ENCODE measurements at places on chromosomes 5 and 9.

DNA sequence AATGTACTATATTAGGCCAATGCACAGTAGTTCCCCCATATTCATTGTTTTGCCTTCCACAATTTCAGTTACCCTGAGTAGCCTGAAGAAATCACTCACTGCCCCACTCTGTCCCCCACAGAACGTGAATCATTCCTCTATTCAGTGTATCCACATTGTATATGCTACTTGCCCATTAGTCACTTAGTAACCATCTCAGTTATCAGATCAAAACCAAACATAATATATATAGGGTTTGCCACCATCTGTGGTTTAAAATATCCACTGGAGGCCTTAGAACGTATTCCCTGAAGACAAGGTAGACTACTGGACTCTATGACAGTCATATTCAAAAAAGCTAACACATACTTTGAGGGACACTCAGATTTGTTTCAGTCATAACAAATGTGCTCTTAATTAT is 465.7 kb upstream of the RGMB start:
- no peak for DNase-seq

- DNase-seq, result no peak
Observed at GRCh38 chr5:179228341-179229121, 116.7 kb downstream of the ADAMTS2 start.

- no peak for DNase-seq
Observed at GRCh38 chr5:78345485-78345884, 14.9 kb upstream of the SCAMP1 start.

DNA sequence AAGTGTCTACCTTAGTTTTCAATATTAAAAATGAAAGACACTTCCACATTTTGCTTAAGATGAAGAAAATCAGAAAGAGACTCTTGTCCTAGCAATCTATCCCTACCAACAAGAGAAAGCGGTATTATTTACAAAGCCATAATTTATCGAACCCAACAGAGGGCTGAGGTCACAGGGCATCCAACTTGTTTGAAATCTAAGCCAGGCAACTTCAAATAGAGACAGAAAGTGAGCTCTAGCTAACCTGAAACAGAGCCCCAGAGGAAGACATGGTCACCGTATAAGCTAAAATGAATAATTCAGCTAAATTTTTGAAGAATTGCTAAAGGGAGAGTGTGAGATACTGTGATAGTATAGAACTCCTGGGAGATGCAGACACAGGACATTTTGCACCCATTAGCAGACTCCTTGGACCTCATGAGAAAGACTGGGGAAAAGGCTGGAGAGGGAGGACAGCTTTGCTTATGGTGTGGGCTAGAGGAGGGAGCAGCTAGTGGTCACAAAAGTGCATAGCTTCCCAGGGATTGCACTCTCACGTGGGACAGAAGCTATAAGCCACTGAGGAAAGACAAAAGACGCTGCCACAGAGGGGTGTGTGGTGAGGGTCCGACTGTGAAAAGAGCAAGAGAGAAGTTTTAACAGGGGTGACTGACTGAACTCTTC is 624.2 kb upstream of the GRIN3A start:
- DNase-seq, result no peak

DNA sequence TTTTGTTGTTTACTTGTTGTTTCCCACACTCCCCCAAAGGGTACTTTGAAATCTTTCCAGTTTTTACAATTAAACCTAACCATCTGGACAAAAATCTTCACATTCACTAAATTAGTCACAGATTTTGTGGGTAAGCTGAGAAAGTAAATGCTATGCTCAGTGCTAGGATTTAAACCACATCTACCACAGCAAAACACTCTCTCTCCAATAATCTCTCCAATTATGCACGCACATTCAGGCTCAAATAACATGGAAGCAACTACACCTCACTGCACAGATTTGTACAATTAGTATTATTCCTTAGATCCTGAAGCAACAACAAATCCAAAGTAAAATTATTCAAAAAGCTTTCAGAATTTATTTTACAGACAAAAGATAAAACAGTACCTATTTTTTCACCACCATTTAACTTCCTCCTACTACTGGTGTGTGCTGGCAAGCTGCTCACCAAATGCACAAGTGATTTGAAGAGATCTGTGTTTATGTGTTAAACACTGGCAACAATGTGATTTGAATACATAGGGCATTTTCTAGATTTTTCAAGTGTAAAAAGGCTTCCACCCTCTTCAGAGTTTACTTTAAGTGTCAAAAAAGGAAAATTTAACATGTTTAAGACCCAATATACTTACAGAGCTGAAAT is 16.6 kb downstream of the ZNF608 start:
- no peak for DNase-seq

GRCh38 chr5:65480306-65480865 is 1.3 kb downstream of the ADAMTS6 start:
- DNase-seq, result peak; percentile 34

DNA sequence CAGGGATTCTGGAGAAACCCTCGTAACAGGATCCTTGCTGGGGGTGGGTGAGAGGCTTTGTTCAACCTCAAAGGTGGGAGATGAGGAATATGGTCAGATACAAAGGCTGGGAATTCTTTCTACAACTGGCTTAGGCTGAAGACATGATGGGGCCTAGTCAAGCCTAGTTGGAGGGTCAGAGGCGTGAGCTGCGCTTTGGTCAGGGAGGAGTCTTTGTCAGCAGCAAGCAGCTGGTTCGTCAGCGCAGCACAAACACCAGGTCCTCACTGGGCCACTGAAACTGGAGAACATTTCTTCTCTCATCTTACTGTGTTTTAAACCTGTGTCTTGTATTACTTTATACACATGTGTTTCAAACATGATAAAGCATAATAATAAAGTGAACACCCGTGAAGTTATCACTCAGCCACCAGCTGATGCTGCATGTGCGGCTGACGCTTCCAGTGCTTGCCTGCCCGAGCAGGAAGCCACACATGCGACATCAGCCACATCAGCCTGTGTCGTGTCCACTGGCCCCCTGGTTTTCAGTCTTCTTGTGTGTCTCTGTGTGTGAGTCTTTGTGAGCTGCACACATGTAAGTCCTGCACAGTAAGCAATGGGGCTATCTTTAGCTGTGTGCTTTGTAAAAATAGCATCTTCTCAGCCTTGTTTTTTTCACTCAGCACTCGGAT is 81.5 kb downstream of the WNK2 start:
- DNase-seq, result no peak

- peak; percentile 50 for DNase-seq
Observed at GRCh38 chr9:34985311-34985899, 4.1 kb upstream of the DNAJB5 start.

DNA sequence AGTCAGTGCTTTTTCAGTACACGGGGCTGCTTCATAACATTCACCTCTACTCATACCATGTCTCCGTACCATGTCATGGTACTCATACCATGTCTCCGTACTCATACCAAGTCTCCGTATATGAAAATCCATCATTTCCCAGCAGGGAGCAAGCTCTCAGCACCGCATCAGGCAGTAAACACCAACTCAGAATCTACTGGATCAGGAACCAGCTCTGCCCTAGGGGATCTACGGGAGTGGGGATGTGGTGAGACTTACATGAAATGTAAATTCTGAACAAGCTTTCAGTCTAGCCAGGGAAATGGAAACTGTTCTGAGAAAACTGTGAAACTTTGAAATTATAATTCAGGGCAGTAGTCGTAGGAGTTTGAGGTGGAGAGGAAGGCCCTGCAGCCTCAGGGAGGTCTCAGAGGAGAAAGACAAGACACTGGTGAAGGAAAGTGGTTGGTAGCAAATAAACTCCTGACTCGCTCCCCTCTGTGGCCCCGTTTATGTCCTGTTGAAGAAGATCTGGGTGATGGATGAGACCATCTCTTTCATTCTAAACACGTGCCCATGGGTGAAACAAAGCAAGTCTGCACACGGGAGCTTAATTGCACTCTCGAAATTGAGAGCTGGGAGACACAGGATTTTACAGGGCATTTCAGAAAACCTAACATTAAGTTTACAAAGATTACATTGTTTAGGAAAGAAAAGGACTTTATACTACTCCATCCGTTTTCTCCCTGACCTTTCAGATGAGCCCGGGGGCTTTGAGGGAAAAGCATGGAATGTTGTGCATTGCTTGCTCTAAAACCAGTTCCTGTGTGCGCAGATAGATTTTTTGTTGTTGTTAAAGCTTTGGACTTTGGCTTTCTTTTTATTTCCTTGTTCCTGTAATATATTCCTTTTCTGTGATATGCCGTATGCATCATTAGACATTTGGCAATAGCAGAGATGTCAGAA is 26.8 kb downstream of the ACTBL2 start:
- DNase-seq, result no peak

GRCh38 chr5:56561-57290 is 35.2 kb upstream of the PLEKHG4B start:
- no peak for DNase-seq

- no peak for DNase-seq
Observed at GRCh38 chr5:68456756-68457217, 241.2 kb downstream of the PIK3R1 start.

- DNase-seq, result no peak
Observed at GRCh38 chr9:89625721-89626687, 21.2 kb downstream of the GADD45G start.

DNA sequence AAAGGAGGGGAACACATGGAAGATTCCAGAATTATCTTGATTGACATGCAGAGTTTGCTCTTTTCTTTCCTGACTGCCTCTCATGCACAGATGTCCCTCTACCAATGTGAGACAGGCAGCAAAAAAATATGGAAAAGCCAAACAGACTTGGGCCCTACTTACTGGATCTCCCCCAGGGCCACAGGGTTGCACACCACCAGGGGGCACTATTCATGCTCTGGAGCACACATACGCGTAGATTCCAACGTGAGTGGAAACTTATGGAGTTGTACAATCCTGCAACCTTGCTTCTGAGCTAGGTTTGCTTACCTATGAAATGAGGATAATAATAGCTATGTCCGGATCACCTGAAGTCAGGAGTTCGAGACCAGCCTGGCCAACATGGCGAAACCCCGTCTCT is 319.5 kb downstream of the ARHGEF28 start:
- DNase-seq, result no peak

- DNase-seq, result no peak
Observed at GRCh38 chr5:94276751-94277150, 341.7 kb downstream of the KIAA0825 start.

- DNase-seq, result peak; percentile 47
Observed at GRCh38 chr9:98107926-98108325, 11.1 kb downstream of the TRIM14 start.

DNA sequence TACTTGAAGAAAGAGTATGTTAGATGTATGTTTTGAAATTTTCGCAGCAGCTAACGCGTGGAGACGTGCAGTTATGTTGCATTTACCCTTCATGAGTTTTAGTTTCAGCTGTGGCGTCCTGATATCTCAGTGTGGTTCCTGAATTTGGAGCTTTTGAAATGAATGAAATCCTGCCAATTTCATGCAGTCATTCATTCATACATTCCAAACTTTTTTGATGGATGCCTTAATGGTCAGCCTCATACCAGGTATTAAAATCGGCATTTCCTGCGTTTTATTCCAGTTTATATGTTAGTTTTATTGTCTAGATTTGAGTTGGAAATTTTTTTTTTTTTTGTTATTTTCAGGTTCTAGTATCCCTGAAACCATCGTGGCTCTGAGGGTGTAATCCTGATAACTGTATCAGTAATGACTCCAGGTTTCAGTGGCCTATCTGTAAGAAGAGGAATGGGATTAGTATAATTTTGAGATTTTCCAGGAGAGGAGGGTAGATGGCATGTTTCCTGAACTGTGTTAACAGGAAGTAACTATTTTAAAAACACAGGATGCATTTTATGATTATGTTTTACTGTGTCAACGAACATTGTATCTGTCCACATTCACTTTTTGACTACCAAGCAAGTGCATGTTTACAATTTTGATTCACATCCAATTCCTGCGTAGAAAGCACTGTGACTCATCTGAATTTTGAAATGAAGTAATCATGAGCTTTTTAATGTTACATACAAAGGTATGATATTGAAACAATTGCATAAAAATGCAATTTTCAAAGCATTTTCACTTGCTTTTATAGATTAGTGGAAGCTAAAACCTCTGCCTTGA is 1.0 kb downstream of the FOCAD start:
- peak; percentile 20 for DNase-seq

GRCh38 chr5:119311688-119312087 is 44.1 kb upstream of the TNFAIP8 start:
- no peak for DNase-seq

GRCh38 chr5:126268697-126269315 is 154.4 kb upstream of the GRAMD2B start:
- no peak for DNase-seq

- no peak for DNase-seq
Observed at GRCh38 chr5:180282281-180282680, 9.6 kb downstream of the MAPK9 start.

GRCh38 chr9:134206311-134207300 is 42.2 kb upstream of the RNU6ATAC start:
- DNase-seq, result no peak

DNA sequence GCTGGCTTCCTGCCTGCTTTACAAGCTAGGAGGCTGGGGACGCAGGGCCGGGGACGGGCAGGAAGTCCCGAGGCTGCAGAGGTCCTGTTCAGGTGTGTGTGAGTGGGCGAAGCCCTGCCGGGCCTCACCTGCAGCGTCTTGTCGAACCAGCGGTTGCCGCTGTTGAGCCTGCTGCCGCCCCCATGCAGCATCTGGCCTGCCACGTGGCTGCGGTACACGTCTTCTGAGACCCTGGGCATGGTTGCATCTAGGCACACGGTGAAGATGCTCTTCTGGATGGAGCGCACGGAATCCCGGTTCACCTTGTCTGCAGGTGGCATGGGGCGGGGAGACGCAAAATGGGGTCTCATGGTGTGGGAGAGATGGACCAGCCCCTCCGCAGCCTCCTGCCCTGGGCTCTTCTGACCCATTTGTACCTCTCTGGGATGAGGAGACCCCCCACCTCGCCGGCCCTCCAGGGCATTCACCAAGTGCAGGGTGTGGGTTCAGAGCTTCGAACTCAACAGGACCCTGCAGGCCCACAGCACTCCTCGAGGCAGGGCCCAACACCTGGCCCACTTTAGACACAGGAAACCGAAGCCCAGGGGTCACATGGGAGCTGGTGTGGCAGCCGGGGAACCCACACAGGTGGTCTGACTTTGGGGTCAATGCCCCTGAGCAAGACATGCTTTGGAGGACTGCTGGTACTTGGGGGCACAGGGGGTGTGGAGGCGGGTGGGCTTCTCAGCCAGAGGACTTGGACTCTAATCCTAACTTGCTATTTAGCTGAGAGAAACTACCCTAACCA is 10.0 kb downstream of the CRAT start:
- DNase-seq, result no peak
